ENCODE measurements at places on chromosomes 6 and 20.

DNA sequence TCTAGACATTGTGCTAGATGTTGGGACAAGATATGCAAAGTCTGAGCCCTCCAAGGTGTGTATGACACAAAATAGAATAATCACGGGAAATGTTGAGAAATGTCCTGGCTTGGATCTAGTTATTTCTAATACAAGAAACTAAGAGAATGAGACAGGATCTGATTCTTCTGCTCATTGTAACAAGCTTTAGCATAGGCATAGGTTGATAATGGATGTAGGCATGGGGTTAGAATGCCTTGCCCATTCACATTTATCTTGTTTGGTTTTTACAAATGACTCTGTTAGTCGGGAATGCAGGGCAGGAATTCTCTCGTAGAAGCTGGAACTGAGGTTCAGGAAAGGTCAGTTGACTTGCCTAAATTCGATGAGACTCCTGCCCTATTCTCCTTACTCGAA lies 1.5 kb upstream of the SLC26A8 start:
- H3K4me1 ChIP-seq, result peaks cover 27% of the 10 kb centered on the region
- peaks cover 15% of the 10 kb centered on the region for H3K27me3 ChIP-seq
- DNase-seq, result no peak
- H3K27ac ChIP-seq, result no peak overlapping the region
- no peaks in the 10 kb centered on the region for H3K36me3 ChIP-seq

- no peaks in the 10 kb centered on the region for H3K4me1 ChIP-seq
- DNase-seq, result no peak
- no peaks in the 10 kb centered on the region for H3K36me3 ChIP-seq
- no peaks in the 10 kb centered on the region for H3K27me3 ChIP-seq
- H3K27ac ChIP-seq, result no peak overlapping the region
These were observed 24.8 kb downstream of the SUN5 start for GRCh38 chr20:32979201-32979998.

GRCh38 chr6:143325379-143326140 lies 124.9 kb downstream of the ADAT2 start:
- DNase-seq, result no peak
- H3K27me3 ChIP-seq, result no peaks in the 10 kb centered on the region
- H3K4me1 ChIP-seq, result no peaks in the 10 kb centered on the region
- no peak overlapping the region for H3K27ac ChIP-seq
- H3K36me3 ChIP-seq, result no peaks in the 10 kb centered on the region

DNA sequence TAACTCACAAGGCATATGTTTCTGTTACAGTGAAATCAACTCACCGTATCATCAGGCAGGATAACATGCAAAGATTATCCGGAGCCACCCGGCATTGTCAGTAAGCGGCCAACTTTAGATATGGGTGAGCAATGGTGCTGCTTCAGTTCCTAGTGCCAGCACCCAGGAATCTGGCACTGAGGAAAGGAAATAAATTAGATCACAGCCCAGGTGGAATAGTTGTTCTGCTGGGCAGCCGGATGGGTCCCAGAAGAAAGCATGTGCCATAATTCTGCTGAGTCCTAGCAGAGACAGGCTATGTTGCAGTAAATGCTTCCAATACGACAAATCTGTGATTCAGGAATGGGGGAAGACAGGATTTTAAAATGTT lies 183.6 kb upstream of the SPTLC3 start:
- no peaks in the 10 kb centered on the region for H3K36me3 ChIP-seq
- H3K4me3 ChIP-seq, result no peak overlapping the region
- no peak for DNase-seq
- H3K27me3 ChIP-seq, result no peaks in the 10 kb centered on the region

GRCh38 chr6:90347411-90347851 lies 50.8 kb upstream of the BACH2 start:
- H3K27ac ChIP-seq, result no peak overlapping the region
- H3K4me1 ChIP-seq, result no peaks in the 10 kb centered on the region
- H3K4me3 ChIP-seq, result no peak overlapping the region

- H3K4me1 ChIP-seq, result peaks cover 50% of the 10 kb centered on the region
- no peaks in the 10 kb centered on the region for H3K27me3 ChIP-seq
- DNase-seq, result no peak
- no peak overlapping the region for H3K27ac ChIP-seq
- H3K4me3 ChIP-seq, result no peak overlapping the region
These were observed 113.9 kb downstream of the ADAT2 start for GRCh38 chr6:143336446-143337152.

DNA sequence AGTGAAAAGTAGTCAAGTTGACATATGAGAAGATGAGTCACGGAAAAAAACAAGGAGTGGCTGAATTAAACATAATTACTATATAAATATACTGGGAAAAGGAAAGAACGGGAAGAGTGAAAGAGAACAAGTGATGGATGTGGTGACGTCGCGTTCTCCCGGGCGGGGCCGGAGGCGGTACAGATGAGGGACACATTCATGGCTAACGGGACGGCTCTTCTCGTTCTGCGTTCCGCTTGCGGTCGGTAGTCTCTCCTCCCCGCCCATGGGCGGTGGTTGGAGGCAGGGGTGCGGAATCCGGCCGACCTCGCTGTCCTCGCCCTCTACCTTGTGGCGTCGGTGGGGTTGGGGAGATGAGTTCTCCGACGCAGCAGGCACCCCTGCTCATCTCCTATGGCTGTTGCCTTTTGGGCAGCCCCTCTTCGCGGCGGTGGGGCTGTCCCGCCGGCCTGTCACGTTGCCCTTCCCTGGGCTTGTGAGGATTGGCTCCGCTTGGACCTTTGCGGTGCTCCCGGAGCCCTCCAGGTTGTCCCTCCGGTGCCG lies 22.5 kb downstream of the HLA-G start:
- H3K27ac ChIP-seq, result no peak overlapping the region
- DNase-seq, result no peak
- H3K4me3 ChIP-seq, result peak overlapping the region; percentile 27
- H3K4me1 ChIP-seq, result peaks cover 4% of the 10 kb centered on the region

DNA sequence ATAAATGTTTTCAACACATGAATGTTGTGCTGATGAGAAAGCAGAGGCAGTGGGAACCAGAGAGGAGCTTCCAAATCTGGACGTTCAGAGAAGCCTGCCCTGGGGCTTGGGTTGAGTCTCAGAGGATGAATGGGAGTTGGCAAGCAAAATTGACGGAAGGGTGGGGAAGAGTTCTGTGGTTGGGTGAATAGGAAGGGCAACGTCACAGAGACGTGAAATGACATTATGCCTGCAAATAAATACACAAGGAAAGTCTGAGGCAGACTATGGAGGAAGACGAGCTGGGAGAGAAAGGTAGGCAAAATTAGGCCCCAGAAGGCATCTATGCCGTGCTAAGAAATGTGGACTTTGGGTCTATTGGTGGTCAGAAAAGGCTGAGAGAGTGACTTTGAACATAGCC lies 25.2 kb upstream of the SGK1 start:
- no peak overlapping the region for H3K4me3 ChIP-seq
- H3K4me1 ChIP-seq, result peaks cover 24% of the 10 kb centered on the region
- no peaks in the 10 kb centered on the region for H3K27me3 ChIP-seq
- DNase-seq, result no peak
- H3K36me3 ChIP-seq, result no peaks in the 10 kb centered on the region
- no peak overlapping the region for H3K27ac ChIP-seq

DNA sequence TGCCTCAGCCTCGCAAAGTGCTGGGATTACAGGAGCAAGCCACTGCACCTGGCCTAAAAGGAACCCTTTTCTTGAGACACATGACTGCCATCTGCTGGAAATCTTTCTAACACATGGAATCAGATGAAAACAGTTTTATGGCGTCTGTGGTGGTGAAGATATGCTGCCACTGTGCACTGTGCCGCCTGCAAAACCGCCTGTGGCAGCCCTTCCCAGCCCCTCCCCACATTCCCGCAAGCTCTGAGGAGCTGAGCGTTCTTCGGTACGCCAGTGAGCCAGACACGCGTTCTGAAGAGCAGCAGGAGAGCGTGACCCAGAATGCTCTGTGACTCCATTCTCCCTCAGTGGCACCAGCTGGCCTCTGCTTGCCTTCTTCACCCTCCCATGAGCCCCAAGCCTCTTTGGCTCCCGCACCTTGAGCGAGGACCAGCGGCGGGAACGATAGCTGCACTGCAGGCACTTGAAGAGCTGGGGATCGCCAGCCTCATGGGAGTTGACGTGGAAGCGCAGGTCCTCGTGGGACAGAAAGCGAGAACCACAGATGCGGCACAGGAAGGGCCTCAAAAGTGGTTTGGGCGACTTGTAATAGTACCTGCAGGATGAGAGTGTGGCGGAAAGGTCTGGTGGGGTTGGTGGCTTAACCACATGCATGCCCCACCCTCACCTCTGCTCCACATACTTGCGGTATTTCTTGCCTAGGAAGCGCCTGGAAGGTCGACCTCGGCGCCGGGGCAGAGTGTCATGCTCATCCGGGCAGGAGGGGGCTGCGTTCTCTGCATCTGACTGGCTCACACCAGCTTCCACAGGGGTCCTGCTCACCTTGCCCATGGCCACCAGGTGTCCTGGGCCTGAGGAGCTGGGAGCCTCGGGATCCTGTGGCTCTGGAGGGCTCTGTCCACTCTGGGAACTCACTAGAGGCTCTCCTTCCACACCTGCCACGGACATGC lies 8.7 kb downstream of the ZNF335 start:
- peaks cover under 1% of the 10 kb centered on the region for H3K4me1 ChIP-seq
- H3K36me3 ChIP-seq, result peaks cover 59% of the 10 kb centered on the region
- H3K27ac ChIP-seq, result no peak overlapping the region
- no peak overlapping the region for H3K4me3 ChIP-seq

- no peaks in the 10 kb centered on the region for H3K36me3 ChIP-seq
- no peaks in the 10 kb centered on the region for H3K27me3 ChIP-seq
- H3K4me3 ChIP-seq, result no peak overlapping the region
- no peak overlapping the region for H3K27ac ChIP-seq
- no peak for DNase-seq
These were observed 188.0 kb upstream of the ADGRB3 start for GRCh38 chr6:68447112-68447511.

- peak; percentile 54 for DNase-seq
- peaks cover 25% of the 10 kb centered on the region for H3K4me1 ChIP-seq
- H3K27me3 ChIP-seq, result no peaks in the 10 kb centered on the region
- H3K36me3 ChIP-seq, result no peaks in the 10 kb centered on the region
- peak within 1 kb of the TSS; percentile 58 for H3K4me3 ChIP-seq
These were observed at the start of gene ZNF341 for GRCh38 chr20:33731693-33732165. Gene ZNF341, plus strand, starts transcription at chr20:33731996. Its CDS starts 26 bp downstream, at chr20:33732022.

DNA sequence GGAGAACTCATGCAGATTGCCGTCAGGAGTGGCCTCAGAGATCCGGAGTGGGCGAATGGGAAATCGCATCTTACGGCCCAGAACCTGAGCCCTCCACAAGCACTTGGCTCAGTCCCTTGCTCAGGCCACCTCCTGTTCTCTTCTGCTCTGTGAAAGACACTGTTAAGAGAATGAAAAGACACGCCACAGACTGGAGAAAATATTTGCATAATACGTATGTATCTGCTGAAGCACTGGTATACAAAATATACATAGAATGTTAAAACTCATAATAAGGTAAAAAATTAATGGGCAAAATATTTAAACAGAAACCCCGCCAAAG lies 838 bp upstream of the POM121L2 start:
- H3K27me3 ChIP-seq, result peaks cover 85% of the 10 kb centered on the region
- peak overlapping the region; percentile 54 for H3K4me3 ChIP-seq
- no peak for DNase-seq
- no peaks in the 10 kb centered on the region for H3K36me3 ChIP-seq
- peaks cover 14% of the 10 kb centered on the region for H3K4me1 ChIP-seq

GRCh38 chr6:109240370-109241084 lies 141.7 kb downstream of the CD164 start:
- no peaks in the 10 kb centered on the region for H3K27me3 ChIP-seq
- DNase-seq, result no peak
- no peaks in the 10 kb centered on the region for H3K4me1 ChIP-seq

- no peaks in the 10 kb centered on the region for H3K36me3 ChIP-seq
- no peak overlapping the region for H3K4me3 ChIP-seq
- H3K27me3 ChIP-seq, result no peaks in the 10 kb centered on the region
These were observed 70.2 kb downstream of the PERP start for GRCh38 chr6:138037009-138037504.

DNA sequence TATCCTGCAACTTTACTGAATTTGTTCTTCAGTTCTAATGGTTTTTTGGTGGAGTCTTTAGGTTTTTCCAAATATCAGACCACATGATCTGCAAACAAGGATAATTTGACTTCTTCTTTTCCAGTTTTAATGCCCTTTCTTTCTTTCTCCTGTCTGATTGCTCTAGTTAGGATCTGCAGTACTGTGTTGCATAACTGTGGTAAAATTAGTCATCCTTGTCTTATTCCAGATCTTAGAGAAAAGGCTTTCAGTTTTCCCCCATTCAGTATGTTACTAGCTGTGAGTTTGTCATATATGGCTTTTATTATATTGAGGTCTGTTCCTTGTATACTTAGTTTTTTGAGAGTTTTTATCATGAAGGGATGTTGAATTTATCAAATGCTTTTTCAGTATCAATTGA lies 4.3 kb downstream of the MICA start:
- H3K4me1 ChIP-seq, result peaks cover 69% of the 10 kb centered on the region
- H3K27me3 ChIP-seq, result no peaks in the 10 kb centered on the region
- no peak overlapping the region for H3K27ac ChIP-seq

- peak overlapping the region; percentile 86 for H3K27ac ChIP-seq
- peaks cover 60% of the 10 kb centered on the region for H3K4me1 ChIP-seq
- H3K36me3 ChIP-seq, result no peaks in the 10 kb centered on the region
- H3K27me3 ChIP-seq, result no peaks in the 10 kb centered on the region
- no peak for DNase-seq
These were observed 152.4 kb downstream of the BCAS1 start for GRCh38 chr20:53918020-53918311.

DNA sequence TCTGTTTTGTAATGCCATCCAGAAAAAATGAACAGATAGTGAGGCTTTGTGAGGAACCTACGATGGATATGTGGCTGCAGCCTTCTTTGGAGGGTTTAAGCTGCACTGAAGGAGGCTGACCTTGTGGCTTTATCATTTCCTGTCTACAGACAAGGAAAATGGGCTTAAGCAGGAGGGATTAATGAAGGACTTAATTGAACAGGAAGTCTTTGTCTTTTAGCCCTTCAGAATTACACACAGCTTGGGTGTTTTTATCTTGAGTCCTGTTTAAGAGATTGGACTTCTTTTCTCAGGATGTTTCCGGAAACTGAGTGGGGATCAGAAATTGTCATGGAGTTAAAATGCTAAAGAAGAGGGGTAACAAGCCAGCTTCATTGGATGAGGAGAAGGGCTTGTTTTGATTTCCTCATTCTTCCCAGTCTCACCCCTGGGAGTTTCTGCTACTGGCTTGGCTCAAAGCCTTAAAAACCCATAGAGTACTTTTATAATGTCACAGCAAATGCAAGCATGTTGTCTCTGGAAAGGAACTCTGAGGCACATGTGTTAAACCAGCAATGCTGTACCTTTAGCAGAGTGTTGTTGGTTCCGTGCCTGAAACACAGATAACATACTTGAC lies 193.6 kb downstream of the JARID2 start:
- no peaks in the 10 kb centered on the region for H3K27me3 ChIP-seq
- H3K36me3 ChIP-seq, result no peaks in the 10 kb centered on the region
- no peak overlapping the region for H3K4me3 ChIP-seq
- H3K27ac ChIP-seq, result peak overlapping the region; percentile 12
- peaks cover 18% of the 10 kb centered on the region for H3K4me1 ChIP-seq
- no peak for DNase-seq

Measured in esophagus squamous epithelium (tissue), 5 donors.